ENCODE measurements at places on chromosomes 4 and X. TPM values are rescaled to one million over a fixed set of nuclear protein-coding genes. Genes with fewer than 3 reads are reported as not detected.

- no peak for DNase-seq
Observed at GRCh38 chr4:162101337-162101736, 62.5 kb downstream of the FSTL5 start.

The PRSS12 gene
- 62.2 TPM for total RNA-seq

DNA sequence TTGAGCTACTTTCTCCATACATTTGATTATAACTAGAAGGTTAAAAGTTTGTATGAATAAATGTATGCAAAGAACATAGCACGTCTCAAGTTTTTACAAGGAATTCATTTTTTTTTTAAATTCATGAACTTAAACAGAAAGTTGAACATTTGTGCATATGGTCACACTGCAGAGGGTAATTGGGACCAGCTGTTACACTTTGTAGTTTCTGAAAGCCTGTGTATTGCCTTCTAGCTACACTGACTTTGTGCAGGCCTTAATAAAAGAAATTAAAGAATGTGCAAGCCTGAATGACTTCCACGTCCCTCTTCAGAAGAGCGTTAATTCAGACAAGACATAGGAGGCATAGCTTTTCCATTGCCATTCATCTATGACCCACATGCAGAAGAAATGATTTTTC is 153.1 kb upstream of the PCDH18 start:
- peak; percentile 54 for DNase-seq

GRCh38 chrX:69152417-69152841 is 12.8 kb downstream of the PJA1 start:
- DNase-seq = no peak

GRCh38 chrX:113399506-113400192 is 559.0 kb upstream of the AMOT start:
- DNase-seq = no peak

GRCh38 chr4:100795581-100795980 is 277.8 kb upstream of the EMCN start:
- DNase-seq = no peak

DNA sequence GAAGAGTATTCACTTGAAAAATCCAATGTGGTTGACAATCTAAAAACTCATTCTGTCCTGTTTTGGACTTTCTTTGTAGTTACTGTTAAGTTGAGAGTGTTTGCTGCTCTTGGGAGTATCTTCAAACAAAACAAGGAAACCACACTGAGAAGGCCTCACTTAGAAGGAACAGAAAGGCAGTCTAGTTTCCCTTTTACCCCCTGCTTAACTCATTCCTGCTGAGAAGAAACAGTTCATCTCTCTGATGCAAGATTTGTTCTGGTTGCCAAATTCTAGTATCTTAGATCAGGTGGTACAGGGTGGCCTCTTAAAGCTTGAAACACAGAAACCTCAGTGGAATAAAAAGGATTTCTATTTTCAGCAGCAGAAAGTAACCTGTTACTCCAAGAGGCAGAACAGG is 41.4 kb downstream of the GUCY2F start:
- no peak for DNase-seq

- DNase-seq = no peak
Observed at GRCh38 chr4:62208921-62209320, 1008.8 kb downstream of the ADGRL3 start.

The GLRA3 gene
- total RNA-seq = not detected
